ENCODE measurements at places on chromosomes 3 and 15.

DNA sequence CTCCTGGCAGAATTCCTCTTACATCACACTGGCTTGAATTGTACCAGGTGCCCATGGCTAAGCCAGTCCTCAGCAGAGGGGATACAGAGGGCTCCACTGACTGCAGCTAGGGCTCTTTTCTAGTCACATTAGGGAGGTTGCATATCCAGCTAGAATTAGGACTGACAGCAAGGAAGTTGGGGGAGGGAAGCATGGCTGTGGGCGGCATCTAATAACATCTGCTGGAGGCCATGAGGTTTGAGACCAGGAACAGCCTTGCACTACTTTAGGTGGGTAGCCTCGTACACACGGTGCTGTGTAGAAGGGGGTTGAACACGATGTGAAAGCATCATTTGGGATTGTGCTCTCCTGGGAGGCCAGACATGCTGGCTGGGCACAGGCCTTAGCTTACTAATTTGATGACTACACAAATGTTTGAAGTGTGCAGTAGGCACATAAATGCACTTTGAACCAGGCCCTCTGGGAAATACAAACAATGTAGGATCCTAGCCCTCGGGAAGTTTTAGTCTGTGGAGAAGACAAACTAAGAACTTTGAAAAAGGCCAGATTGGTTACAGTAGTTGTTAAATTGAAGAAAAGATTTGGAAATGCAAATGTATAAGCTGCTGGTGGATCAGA, 30.2 kb downstream of the CHCHD6 start:
- no peak for DNase-seq

GRCh38 chr15:70153921-70154717, 56.4 kb upstream of the TLE3 start:
- DNase-seq, result no peak

DNA sequence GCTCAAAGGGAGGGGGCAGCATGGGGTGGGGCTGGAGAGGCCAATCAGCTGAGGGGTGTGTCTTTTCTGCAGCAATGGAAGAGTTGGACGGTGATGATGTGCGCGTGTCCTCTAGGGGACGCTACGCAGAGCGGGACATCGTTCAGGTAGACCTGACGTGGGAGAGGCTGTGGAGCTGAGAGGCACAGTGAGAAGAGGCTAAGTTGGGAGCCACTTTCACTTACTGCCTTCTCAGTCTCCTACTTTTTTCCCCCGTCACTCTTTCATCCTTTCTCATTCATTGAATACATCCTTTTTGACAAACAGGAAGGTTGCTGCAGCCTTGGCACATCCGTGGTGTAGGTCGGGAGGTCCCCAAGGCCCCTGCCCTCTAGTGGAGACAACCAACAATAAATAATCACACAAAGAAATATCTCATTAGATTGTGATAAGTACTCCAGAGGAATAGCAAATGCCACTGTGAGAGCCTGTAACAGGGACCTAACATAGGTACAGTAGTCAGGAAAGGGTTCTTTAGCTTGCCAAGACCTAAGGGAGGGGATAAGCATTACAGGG, 4.4 kb upstream of the BRPF1 start:
- no peak for DNase-seq

DNA sequence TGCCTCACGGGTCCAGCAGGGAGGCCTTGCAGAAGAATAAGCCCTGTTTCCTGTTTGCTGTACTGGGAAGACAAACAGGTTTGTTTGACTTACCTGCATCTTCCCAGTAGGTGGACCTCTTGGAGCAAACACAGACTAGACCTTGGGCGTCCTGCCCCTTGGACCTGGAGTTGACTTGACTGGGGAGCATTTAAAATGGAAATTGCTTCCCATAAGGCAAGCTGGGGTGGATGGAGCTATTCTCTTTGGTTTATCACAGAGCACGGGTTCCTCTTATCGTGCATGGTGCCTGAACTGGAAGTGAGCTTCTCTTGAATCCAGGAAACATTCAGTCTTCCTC, 151.4 kb downstream of the RPLP1 start:
- peak; percentile 93 for DNase-seq

GRCh38 chr3:13148561-13149329, 75.5 kb upstream of the IQSEC1 start:
- DNase-seq, result no peak

- no peak for DNase-seq
Observed at GRCh38 chr3:9147215-9147895, 102.1 kb downstream of the SRGAP3 start.

DNA sequence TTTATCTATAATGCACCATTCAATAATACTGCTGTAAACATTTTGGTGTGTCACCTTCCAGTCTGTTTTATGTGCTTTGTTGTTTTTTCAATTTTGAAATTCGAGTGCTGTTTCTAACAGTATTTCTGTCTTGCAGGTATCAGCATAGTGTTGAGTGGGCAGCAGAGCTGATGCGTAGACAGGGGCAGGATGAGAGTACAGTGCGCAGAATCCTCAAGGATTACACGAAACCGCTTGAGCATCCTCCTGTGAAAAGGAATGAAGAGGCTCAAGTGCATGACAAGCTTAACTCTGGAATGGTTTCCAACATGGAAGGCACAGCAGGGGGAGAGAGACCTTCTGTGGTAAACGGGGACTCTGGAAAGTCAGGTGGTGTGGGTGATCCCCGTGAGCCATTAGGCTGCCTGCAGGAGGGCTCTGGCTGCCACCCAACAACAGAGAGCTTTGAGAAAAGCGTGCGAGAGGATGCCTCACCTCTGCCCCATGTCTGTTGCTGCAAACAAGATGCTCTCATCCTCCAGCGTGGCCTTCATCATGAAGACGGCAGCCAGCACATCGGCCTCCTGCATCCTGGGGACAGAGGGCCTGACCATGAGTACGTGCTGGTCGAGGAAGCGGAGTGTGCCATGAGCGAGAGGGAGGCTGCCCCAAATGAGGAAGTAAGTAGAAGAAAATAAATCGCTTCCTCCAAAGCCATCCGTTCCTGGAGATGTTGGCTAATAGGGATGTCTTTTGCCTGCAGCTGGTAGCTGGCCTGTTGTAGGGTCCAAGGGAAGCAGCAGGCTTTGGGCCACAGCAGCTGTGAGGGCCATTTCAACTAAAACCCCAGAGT, 19.1 kb downstream of the TSEN2 start:
- no peak for DNase-seq

- DNase-seq, result peak; percentile 16
Observed at GRCh38 chr15:65132878-65133547, 595 bp downstream of the PDCD7 start.

DNA sequence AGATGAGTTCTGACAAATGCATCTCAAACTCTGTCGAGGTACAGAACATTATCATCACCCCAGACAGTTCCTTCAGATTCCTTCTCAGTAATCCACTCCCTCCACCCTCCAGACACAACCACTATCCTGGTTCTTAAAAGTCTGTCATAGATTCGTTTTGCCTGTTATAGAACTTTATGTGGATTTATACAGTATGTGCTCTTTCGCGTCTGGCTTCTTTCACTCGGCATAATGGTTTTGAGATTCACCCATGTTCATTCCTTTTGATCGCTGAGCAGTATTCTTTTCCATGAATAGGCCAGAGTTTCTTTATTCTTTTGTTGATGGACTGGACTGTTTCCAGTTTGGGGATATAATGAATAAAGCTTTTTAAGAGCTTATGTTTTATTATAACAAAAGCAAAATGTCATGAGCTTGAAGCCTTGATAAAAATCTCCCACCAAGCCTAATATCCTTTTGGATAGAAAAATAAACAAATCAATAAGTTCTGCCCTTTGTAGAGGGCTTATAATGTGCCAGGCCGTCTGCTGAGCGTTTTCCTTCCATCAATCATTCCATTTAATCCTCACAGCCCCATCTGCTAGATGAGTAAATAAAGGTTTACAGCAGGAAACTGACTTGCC, 21.3 kb upstream of the RFTN1 start:
- DNase-seq, result no peak

Measured in COR-L47 (cell line).